NCI-H2029 treated with DMSO at 0.1 percent for 48 hours (cell line): ENCODE measurements at places on chromosomes 1 and 21.
A peak's percentile ranks its signal among the peaks of the same experiment; 100 is the strongest.

DNA sequence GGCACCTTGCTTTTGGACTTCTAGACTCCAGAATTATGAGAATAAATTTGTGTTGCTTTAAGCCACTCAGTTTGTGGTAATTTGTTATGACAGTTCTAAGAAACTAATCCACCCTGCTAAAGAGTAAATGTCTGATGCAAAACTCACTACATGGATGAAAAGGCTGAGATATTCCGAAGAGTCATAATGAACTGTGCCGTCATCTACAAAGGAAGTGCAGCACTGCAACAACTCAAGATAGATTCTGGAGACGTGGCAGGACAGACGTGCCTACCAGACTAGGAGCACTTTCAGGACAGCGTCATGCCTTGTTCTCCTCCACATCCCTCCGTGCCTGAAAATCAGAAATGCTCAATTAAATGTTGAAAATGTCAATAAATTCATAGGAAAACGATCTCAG is 24.4 kb upstream of the IRF2BP2 start:
- DNase-seq = no peak

- DNase-seq = no peak
Observed at GRCh38 chr21:38273745-38274542, 17.2 kb downstream of the KCNJ15 start.

GRCh38 chr1:107925565-107925964 is 39.4 kb downstream of the VAV3 start:
- DNase-seq = no peak

DNA sequence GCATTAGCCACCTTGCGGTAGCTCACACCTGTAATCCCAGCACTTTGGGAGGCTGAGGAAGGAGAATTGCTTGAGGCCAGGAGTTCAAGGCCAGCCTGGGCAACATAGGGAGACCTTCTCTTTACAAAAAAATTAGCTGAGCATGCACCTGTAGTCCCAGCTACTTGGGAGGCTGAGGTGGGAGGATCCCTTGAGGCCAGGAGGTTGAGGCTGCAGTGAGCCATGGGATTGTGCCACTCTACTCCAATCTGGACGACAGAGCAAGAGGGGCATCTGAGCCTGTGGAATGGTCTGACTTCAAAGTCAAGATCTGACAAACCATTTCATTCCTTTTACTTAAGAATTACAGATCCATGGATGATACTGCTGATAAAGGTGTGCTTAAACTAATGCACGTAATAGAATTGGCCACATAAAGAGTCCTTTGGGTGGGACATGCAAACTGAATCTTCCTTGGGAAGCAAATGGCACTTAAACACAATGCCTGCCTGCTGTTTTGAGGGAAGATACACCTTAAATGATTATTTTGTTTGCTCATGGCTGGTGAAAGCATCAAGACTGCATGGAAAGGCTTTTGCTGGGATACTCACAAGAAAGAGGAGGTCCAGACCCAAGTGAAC is 2.5 kb upstream of the TMEM201 start:
- no peak for DNase-seq

DNA sequence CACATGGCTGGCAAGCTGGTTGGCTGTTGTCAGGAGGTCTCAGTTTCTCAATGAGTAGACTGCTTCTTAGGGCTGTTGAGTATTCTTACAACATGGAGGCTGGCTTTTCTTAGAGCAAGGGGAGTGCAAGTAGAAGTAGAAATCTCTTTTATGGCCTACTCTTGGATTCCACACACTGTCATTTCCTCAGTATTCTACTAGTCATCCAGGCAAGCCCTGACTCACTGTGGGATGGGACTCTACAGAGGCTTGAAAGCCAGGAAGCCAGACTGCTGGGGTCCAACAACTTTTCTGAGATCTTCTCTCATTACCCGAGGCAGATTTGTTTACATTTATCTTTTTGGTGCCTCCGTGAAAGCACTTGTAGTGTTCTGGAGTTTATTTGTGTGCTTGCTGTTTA is 196.2 kb upstream of the APP start:
- DNase-seq = no peak

DNA sequence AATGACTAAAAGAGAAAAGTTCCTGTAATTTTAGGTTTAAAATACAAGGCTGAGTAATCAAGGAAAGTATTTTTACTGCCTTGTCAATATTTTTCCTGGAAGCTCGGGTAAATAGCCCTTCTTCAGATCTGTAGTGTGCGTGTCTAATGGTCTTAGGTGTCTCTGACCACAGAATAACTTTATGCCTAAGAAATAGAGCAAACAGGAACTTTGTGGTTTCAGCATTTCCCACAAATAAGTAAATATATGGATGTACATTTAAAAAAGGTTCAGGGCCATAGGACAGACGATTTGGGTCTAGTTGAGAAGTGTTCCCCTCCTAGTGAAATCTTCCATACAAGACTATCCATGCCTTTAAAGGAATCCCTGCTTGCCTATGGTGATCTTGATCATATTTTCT is 107.0 kb downstream of the ZC3H11B start:
- DNase-seq = no peak

GRCh38 chr1:152811050-152811449 is 721 bp upstream of the LCE1B start:
- DNase-seq = no peak

GRCh38 chr1:63773815-63774616 is at the start of gene ROR1:
ROR1 (plus strand) TSS chr1:63774017.
- DNase-seq = peak; percentile 76

GRCh38 chr21:17854745-17855144 is 35.6 kb upstream of the C21orf91 start:
- no peak for DNase-seq

GRCh38 chr1:25897754-25898153 is 8.5 kb downstream of the STMN1 start:
- no peak for DNase-seq

- DNase-seq = no peak
Observed at GRCh38 chr1:16012590-16013219, 5.1 kb downstream of the HSPB7 start.

GRCh38 chr1:19390166-19390850 is 78.2 kb downstream of the SLC66A1 start:
- no peak for DNase-seq

DNA sequence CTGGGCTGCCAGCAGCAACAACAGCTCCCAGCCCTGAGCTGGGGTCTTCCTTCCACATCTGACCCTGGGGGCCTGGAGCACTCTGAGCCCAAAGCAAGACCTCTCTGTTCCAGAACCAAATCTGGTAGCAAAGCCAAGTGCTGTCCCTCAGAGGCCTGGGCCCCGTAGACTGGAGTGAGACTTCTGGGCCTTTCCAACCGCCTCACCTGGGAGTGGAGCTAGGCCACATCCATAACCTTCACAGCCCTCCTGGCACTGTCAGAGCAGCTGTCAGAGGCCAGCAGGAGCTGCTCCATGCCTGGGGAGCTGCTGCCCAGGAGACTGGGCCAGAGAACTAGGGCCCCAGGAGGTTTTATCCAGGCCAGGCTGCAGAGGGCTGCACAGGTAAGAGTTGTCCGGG is 15.4 kb upstream of the SLC5A9 start:
- no peak for DNase-seq

DNA sequence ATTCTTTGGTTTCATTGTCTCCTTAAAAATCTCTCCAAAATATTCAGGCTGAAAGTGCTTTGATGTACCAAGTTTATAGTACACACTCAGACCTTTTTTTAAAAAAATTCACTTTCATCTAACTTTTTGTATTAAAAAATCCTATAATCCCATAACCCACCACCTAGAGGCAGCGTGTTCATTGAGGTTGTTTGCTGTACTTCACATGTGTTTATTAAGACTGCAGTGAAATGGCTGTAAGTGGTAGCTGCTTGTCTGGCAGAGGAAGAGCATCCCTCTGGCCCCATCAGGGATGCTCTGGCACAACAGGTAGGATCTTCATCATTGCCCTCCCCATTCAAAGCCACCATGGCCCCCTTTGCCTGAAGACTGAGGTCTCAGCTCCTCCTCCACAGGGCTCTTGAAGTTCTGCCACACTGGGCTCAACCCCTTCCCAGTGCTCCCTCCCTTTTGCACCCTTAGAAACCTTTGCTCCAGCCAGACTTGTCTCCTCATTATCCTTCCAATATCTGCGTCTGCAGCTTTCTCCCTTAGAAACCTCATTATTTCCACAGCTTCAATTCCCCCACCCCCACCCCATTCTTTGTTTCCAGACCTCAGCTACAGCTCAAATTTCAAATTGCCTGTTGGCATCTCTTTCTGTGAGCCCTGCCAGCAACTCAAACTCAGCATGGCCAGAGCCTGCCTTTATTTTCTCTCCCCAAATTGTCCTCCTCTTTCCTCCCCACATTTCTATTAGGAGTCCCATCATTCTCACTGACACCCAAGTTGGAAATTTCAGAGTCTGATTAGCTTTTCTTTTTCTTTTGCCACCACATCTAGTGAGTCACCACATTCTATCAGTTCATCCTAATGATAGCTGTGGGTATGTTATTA is 369.6 kb upstream of the USP24 start:
- peak; percentile 81 for DNase-seq

DNA sequence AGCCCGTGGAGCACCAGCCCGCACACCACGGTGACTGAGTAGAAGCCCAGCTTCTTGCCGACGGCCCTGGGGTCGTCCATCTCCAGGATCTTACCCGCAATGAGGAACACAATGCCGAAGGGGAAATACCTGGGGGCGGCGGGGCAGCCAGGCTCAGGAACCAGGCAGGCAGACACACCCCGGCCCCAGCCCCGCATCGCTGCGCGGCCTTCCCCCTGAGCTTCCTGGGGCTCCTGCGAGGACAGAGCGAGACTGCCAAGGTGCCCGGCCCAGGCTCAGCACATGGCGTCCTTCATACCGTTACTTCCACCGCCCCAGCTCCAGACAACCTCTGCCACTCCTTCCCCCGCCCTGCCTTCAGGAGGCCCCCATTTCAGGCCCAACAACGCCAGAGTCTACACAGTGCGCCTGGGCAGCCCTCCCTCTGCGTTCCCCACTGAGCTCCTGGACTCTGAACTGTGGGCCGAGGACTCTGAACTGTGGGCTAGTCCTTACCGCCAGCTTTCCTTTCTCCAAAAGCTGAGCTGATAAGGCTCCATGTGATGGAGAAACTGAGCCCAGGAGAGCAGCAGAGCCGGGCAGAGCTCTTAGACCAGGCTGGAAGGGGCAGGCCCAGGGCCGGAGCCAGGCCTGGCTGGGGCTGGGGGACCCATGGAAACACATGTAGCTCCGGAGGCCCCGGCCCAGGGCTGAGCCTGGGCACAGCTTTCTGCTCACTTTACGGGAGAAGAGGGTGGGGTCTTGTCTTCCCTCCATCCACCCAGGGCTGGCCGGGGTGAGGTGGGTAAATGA is 30.8 kb downstream of the PODN start:
- no peak for DNase-seq

GRCh38 chr1:197526736-197527371 is 248.4 kb downstream of the DENND1B start:
- DNase-seq = peak; percentile 58

- no peak for DNase-seq
Observed at GRCh38 chr1:27955076-27955475, 4.7 kb upstream of the XKR8 start.

- no peak for DNase-seq
Observed at GRCh38 chr1:91133248-91133647, 111.4 kb upstream of the ZNF644 start.

DNA sequence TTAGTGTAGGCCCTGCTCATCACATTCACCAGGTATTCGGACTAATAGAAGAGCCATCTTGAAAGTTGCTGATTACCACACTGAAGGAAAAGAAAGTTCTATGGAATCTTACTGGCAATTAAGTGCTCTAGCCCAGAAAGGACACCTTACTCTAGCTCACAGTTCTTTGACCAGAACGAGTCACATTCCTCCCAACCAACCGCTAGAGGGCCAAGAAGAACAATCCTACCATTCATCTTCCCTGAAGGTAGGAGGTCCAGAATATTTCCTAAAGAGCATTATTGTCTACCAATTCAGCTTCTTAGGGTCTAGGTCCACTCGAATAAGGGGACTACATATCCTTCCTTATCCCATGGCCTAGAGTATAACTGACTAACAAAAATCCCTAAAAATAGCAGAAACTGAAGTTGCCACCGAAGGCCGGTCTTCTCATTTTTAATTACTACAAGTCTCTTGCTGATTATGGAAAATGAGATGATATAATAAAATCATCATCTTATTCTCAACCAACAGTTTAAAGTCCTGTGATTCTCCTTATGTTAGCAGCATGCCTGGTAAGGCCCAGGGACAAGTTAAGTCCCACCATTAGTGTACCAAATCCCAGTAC is 2.7 kb upstream of the FMO1 start:
- no peak for DNase-seq

DNA sequence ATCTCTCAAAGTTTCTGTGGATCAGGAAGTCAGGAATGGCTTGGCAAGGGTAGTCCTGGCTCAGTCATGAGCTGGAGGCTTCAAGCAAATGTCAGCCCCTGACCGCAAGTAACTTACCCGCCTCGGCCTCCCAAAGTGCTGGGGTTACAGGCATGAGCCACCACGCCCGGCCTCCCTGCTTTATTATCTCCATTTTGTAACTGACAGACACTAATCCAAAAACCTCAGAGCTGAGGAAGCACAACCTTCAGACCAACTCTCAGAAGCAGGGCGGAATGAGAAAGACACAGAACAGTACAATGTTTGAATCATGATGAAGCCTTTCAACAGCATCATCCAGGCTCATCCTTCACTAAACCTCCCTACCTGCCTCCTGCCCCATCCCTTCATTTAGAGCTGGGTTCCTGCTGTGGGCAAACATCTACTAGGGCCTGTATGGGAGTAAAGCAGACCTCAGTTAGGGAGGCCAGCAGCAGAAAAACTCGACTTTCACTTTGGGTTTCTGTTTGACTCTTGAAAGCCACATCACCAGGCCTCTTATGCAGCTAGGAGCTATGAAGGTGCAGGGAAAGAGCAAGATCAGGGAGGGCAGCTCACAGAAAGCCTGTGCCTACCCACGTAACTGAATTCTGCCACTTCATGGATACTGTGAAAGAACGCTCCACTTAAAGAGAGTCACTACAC is 84.4 kb upstream of the RAB4A start:
- no peak for DNase-seq

GRCh38 chr1:151638812-151639211 is 27.0 kb downstream of the SNX27 start:
- no peak for DNase-seq

DNA sequence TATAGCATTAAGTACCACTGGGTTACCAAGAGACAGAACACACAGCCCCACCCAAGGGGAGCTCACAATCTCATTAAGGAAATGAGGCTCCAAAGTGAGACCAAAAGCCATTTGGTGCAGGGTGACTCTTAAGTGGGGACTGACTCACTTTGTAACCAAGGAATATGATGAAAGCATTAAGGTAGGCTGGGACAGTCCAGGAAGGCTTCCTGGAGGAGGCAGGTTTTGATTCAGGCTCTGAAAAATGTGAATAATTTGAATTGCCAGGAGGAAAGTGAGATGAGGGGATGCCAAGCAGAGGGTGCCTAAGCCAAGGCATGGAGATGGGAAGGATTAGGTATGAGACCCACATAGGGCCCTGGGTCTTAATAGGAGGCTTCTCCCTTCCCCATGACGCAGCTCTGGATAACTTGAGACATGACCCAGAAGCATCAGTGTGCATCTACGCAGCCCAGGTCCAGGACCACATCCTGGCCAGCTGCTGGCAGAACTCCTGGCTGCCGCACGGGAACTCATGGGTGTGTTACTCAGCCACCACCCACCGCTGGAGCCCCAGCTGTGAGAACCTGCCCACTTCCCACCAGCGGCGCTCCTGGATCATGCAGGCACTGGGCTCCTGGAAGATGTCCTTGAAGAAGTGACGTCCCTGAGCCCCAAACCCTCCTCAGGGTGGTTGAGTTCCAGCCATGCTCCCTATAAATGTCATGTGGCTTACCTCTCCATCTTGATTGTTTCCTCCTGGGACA is 5.9 kb upstream of the TTC4 start:
- no peak for DNase-seq
